ENCODE measurements at places on chromosomes 12 and 14.

GRCh38 chr14:92497391-92497790, 16.2 kb upstream of the RIN3 start:
- no peak for DNase-seq

DNA sequence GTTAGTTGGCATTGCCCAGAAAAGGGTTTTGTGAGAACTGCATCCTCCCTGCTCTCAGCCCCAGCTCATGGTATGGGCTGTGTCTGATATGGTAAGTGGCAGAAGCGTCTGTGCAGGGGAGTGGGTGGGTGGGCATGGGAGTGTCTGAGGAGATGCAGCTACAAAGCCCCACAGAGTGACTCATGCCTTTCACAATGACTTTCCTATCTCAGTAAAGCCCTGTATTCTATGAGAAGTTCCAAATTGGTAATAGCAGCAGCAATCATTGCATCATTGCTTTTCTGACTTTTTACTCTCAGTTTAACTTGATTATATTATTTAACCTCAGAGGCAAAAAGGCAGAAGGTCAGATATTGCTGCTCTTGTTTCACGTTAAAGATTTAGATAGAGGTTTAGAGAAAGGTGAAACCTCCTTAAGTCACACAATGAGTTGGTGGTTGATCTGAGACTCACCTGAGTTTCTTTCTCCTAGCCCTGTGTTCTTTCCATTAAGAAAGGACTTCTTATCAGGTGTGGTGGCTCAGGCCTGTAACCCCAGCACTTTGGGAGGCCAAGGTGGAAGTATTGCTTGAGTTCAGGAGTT, 171.7 kb downstream of the SLC5A8 start:
- DNase-seq, result peak; percentile 3

GRCh38 chr14:98321841-98322240, 950.2 kb downstream of the BCL11B start:
- DNase-seq, result peak; percentile 17

- no peak for DNase-seq
These were observed 3.0 kb downstream of the PAWR start for GRCh38 chr12:79687711-79688260.

DNA sequence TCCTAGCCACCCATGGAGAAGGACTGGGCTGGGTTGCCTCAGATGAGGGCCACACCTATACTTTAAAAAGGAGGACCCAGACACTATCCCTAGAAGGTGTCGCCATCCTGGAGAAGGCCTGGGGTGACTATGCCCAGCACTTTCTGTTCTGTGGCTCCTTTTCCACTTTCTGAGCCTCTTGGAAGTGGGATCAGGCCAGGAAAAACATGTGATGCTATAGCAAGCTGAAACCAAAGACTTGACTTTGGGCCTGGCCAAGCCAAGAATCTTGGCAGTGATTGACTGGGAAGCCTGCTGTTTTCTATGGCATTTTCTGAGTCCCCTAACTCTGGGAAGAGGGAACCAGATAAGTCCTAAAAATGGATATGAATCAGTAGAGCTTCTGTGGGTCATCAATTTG, 332.3 kb downstream of the ZFP36L1 start:
- DNase-seq, result no peak

DNA sequence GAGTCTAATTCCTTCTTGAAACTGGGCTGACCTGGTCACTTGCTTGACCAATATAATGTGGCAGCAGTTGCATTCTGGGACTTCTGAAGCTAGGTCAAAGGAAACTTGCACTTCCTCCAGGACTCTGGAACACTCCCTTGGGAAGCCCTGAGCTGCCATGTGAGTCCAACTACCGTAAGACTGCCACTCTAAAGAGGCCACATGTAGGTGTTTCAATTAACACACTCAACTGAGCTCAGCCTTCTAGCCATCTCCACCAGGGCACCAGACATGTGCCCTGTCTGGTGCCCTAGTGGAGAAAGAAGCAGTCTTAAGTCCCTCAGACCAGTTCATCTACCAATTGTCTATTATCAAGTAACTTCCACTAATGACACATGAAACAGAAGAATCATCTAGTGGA, 6.1 kb upstream of the TEP1 start:
- DNase-seq, result no peak

DNA sequence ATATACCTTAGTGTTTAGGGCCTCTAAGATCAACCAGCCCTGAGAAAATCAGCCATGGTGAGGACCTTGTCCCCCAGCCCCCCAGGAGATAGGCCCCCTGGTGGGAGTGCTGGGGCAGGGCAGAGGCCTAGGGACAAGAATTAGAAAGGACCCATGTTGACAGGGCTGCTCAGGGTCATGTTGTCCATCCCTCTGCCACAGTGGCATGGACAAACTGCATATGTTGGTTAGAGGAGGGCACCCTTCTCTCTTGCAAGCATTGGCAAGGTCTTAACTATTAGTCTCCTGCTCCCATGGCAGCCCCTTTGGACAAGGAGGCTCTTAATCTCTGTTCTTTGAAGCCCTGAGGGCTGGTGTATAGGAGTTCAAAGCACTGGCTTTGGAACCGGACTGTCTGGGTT, 755 bp upstream of the PTPN6 start:
- DNase-seq, result peak; percentile 71

GRCh38 chr14:73633116-73634010, 11.4 kb upstream of the DNAL1 start:
- peak; percentile 82 for DNase-seq

- peak; percentile 43 for DNase-seq
These were observed 19.9 kb upstream of the NEDD1 start for GRCh38 chr12:96886998-96887677.

- DNase-seq, result no peak
These were observed 41.6 kb upstream of the LRIG3 start for GRCh38 chr12:58961906-58962305.
